NCI-H2171 treated with DMSO at 0.1 percent for 48 hours (cell line): ENCODE measurements at places on chromosomes 2 and 18.

DNA sequence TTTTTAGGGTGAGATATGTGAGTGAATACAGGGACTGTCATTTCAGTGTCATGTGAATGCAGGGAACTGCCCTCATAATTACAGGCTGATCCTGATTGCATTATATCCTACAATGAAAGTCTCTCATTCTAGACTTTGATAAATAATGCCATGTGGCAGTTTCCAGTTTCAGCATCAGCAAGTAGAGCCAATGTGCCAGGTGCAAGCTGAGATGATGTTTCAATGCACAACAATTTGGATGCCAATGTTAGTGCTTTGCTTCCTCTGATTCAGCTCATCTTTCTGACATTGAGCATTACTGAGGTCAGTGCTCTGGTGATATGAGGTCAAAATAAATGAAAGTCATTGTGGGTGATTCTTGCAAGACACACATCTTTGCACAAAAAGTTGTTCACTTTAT is 63.7 kb upstream of the TFPI start:
- no peak for DNase-seq

GRCh38 chr18:49227001-49227380 is 233.5 kb downstream of the DYM start:
- DNase-seq: no peak

DNA sequence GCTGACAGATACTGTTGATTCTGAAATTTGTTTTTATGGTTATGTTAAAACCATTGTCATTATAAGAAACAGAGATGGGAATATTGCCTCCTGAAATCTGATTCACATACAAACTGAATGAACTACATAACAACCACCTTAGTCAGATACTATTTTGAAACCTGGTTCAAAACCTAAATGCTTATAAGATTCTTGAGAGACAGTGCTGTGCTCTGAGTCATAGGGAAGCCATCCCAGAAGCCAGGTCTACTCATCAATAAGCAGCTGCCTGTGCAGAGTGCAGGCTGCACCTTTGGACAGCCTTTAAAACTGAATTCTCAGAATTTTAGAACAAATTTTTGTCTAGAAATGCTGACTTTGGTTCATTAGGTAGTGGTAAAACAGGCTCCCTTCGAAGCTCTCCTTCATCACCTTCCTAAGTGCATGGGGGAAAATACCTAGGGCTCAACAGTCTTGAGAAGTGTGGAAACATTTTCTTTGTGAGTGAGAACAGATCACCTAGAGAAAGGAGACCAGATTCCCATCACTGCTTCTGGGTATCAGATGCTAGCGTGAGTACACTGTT is at the start of gene SERPINB7:
Gene SERPINB7, plus strand, starts transcription at position 253 of the 565 bp plus-strand sequence. CDS start 6,955 bp downstream, outside the sequence.
- DNase-seq: no peak

GRCh38 chr2:120959426-120959825 is 223.8 kb downstream of the GLI2 start:
- DNase-seq: no peak
